ENCODE measurements at places on chromosomes 16 and 17.
A peak's percentile ranks its signal among the peaks of the same experiment; 100 is the strongest.

DNA sequence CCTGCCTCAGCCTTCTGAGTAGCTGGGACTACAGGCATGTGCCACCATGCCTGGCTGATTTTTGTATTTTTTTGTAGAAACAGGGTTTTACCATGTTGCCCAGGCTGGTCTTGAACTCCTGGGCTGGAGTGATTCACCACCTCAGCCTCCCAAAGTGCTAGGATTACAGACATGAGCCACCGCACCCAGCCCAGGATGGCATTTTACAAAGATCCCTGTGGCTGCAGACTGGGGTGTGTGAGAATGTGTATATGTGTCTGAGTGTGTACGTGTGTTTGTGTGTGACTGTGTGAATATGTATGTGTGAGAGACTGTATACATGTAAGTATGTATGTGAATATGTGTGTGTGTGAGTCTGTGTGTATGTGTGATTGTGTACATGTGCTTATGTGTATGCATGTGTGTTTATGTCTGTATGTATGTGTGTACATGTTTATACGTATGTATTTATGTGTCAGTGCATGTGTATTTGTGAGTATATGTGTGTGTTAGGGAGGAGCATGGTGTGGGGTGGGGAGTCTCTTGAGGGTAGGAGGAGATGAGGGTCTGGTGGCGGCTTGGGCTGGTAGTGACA is 17.0 kb downstream of the RPTOR start:
- DNase-seq = no peak

DNA sequence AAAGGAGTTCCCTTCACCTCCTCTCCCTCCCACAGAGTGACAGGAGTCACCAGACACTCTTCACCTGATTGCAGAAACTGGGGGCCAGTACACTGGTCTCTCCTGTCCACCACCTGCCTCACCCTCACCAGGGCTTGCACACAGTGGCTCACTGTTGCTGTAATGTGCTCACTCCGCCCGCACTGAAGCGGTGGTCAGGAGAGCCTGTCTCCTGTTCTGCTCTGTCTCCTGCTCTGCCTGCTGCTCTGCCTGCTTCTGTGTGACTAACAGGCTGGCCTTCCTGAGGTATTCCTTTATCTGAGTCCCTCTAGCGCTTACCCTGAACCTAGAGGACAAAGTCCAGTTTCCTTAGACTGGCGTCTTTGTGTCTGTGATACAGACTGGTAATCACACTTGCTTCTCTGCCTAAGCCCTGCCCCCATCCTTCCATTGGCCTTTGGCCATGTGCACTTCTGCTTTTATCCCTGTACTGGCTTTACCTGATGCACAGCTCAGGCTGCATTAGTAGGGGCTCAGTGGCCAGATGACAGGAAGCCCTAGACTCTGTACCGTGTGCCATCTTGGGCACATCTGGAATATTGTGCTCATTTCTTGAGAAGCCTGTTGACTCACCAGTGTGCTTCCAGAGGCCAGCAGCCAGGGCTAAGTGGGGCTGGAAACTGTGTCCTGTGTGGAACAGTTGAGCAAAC is 13.3 kb downstream of the PROCA1 start:
- DNase-seq = no peak

DNA sequence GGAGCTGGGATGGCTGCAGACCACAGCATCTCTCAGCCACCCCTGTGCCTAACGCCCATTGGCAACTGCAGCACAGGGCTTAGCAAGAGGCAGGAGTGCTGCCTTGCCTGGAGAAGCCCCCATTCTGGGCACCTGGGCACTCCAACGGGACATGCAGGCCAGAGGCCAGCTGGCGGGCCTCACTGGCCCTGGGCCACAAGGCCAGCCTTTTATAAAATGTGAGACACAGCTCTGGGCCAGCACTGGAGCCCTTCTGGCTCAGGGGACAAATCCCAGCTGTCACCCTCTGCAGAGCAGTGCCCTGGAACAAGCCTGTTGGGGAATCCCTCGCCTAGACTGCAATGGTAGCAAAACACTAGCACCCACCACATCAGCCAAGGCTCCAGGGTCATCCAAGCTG is 171.8 kb downstream of the WSCD1 start:
- DNase-seq = no peak

GRCh38 chr17:81991684-81992305 is 14.4 kb downstream of the ASPSCR1 start:
- peak; percentile 13 for DNase-seq

GRCh38 chr17:53749178-53749577 is 73.5 kb upstream of the KIF2B start:
- no peak for DNase-seq

GRCh38 chr16:22784690-22785214 is 29.2 kb upstream of the HS3ST2 start:
- no peak for DNase-seq

GRCh38 chr16:30947859-30948666 is 805 bp upstream of the ORAI3 start:
- peak; percentile 53 for DNase-seq

- DNase-seq = peak; percentile 70
Observed at GRCh38 chr16:81836279-81837054, 57.4 kb downstream of the PLCG2 start.

- no peak for DNase-seq
Observed at GRCh38 chr16:48001324-48001895, 154.4 kb downstream of the ABCC12 start.

DNA sequence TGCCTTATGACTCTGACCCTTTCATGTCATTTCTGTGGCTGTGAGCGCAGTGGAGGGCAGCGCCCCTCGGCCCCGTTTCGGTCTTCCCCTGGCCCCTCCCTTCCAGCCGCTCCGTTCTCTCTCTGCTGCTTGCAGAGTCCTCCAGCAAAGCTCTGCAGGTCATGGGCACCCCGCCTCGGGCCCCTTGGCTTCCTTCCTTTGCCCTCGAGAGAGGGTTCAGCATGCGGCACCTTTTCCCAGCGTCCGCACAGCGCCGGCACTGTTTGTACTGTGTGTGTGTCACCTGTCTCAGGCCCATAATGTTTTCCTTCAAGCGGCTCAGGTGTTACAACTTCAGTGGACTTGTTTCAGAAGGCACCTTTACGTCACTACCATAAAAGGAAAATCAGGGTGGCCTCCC is 98.5 kb downstream of the RAP1GAP2 start:
- no peak for DNase-seq

GRCh38 chr17:78995761-78996451 is 13.7 kb downstream of the CANT1 start:
- DNase-seq = no peak

DNA sequence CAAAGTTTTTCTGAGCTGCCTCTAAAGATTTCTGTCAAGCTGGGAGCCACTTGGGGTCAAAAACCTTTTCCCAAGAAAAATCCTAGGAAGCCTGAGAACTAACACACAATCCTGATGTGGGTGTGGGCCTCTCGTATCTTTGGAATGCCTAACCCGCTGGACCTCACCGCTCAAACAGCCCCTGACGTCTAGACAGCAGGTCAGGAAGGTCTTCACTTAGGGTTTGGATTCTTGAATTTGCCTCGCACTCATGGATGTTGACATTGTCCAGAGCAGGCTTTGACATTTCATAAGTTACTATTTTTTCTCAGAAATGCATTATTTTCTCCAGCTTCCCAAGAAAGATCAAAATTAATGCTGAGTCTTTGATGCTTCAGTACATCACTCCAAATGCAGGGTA is 18.9 kb downstream of the TEX2 start:
- DNase-seq = no peak

DNA sequence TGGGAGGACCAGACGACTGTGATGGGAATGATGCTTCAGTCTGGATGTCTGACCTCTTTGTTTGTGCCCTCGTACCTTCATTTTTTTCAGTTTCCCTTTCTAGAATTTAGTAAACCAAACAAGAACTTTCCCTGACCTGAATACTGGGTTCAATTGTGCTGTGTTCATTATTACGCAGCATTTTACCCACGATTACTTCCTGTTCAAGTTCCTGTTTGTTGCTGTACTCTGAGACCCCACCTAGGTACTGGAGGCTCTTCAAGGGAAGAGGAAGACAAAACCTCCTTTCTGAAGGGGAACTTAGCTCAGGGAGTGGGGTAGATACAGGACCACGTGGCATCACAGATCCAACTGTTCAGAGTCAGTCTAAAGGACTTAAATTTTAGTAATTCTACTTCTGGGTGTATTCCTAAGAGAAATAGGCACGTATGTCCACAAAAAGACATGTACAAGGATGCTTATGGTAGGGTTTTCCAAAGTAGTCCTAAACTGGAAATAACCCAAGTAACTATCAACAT is 9.2 kb upstream of the PRKCB start:
- DNase-seq = peak; percentile 75

- DNase-seq = no peak
Observed at GRCh38 chr17:27396941-27397340, 59.3 kb upstream of the KSR1 start.

DNA sequence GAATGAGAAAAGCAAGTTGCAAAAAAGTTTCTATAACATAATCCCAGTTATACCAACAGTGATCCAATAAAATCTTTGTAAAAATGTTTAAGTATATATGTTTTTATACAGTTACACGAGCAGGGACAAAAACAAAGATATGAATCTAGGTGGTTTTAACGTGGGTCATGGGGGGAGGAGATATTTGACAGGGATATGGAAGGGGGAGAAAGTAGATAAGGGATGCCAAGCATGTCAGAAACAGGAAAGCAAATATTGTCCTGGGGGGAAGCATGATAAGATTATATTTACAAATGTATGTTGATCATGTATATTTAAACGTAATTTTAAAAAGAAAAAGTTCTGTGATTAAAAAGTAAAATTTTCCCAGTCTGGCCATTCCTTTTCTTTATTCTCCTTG is 43.1 kb downstream of the TNRC6C start:
- no peak for DNase-seq

DNA sequence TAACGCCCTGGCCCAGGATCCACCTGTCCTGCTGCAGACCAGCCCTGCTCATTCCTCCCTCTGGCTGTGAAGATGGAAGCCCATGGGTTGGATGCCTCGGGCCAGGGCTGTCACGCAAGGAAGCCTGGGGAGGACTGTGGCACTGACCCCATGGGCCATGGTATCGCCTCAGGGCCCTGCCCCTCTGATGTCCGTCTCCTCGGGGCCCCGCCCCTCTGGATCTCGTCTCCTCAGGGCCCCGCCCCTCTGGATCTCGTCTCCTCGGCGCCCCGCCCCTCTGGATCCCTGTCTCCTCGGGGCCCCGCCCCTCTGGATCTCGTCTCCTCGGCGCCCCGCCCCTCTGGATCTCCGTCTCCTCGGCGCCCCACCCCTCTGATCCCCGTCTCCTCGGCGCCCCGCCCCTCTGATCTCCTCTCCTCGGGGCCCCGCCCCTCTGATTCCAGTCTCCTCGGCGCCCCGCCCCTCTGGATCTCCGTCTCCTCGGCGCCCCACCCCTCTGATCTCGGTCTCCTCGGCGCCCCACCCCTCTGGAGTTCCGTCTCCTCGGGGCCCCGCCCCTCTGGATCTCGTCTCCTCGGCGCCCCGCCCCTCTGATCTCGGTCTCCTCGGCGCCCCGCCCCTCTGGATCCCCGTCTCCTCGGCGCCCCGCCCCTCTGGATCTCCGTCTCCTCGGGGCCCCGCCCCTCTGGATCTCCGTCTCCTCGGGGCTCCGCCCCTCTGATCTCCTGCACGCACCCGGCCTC is 24.0 kb downstream of the METRNL start:
- no peak for DNase-seq

DNA sequence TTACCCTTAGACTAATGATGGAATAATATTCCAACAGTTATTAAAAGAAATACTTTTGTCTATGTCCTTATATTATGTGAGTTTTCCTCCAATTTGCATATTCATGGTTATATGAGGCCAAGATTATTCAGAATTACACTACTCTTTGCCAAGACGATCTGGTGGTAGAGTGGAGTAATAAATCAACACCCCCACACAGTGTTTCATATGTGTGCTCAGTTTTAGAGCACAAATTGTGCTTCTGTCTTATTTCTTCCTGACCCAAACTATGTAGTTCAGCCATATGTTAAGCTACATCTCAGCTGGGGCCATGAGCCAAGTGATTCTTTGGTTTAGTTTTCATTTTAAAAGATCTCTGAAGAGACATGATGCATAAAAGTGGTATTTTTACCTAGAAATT is 26.9 kb upstream of the PPM1E start:
- DNase-seq = no peak

DNA sequence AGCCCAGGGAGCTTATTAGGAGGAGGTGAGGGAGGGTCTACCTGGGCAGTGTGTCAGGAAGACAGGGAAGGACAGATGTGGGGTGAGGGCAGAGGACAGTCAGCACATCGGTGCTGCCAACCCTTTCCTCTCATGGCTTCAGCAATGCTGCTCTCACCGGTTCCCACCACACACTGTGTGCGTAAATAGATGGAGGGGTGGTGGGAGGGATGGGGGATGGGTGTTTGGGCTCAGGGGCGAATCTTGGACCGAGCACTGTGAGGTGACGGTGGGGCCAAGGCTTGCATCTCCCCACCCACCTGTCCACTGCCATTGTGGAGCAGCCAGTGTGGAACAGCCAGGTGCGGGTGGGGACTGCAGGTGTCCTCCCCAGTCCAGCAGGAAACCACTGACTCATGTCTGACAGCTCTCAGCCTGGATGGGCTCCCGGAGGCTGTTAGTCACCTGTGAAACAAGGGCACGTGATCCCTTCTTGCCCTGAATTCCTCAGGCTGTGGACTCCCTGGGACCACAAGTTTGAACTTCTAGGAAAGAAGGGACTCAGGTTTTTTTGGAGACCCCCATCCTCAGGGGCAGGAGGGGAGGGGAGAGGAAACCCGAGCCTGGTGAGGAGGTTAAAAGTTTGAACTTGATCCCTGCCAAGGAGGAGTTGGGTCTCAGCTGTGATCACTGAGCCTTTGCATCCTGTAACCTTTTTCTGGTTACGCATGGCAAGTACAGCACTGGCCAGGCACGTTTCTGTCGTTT is 42.7 kb upstream of the SMPD3 start:
- peak; percentile 39 for DNase-seq

- no peak for DNase-seq
Observed at GRCh38 chr17:78912082-78912481, 9.1 kb upstream of the CEP295NL start.

DNA sequence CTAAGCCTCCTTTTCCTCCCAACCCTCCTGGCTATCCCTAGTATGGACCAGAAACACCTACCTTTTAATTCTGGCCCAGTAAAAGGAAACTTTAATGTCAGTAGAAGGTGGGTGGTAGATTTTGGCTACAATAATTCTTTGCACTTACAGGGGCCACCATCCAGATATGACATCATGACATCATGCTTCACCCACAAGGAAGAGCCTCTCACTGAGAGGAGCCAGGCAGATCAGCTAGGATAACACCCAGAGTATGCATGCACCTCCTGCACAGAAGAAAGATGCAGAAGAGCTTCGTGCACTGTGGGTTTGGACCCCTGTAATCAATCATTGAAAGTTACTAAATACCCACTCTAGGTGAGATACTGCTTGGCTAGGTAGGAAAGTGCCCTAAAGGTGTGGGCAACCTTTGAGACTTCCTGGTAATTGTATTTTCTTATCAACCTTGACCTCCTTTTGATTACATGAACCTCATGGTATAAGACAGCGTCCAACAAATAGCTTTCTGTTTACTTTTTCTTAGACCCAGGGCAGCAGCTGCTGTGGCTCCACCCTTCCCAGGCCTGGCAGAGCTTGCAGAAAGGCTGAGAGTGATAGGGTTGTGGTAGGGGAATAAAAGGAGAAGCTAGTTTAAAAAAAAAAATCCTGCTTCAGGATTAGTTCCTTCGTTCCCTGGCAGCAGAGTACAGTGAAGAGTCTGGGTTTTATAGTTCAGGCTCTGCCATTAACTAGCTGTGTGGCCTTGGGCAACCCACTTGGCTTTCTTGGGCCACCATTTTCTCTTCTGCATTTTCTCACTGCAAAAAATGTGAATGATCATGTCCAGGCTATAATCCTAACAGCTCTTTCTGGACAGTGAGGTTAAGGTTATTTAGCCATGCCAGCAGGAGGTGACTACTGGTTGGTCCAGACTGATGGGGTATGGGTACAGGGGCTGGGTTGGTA is 6.2 kb downstream of the MAP3K14 start:
- no peak for DNase-seq

All from GM06990 (cell line).